ENCODE measurements at places on chromosomes 1 and 21.

DNA sequence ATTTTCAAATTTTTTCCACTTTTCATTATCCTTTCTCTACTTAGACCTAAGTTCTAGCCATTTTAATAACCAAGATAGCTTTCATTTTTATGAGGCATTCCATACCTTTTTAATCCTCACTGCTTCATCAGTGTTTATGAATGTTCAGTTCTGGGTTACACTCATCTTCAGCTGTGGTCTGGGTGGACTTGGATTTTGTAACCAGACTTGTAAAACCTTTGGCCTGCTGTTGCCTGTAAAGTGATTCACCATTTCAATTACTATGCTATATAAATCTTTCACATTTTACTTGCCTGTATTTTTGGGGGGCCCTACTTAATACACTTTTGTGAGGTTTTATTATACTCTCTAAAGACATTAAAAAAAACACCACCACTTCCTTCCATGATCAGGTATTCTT lies 46.2 kb downstream of the USP25 start:
- DNase-seq: no peak

- no peak for DNase-seq
Observed at GRCh38 chr1:1275836-1276235, 2.2 kb upstream of the UBE2J2 start.

GRCh38 chr1:58434607-58435006 lies 111.9 kb downstream of the OMA1 start:
- no peak for DNase-seq

DNA sequence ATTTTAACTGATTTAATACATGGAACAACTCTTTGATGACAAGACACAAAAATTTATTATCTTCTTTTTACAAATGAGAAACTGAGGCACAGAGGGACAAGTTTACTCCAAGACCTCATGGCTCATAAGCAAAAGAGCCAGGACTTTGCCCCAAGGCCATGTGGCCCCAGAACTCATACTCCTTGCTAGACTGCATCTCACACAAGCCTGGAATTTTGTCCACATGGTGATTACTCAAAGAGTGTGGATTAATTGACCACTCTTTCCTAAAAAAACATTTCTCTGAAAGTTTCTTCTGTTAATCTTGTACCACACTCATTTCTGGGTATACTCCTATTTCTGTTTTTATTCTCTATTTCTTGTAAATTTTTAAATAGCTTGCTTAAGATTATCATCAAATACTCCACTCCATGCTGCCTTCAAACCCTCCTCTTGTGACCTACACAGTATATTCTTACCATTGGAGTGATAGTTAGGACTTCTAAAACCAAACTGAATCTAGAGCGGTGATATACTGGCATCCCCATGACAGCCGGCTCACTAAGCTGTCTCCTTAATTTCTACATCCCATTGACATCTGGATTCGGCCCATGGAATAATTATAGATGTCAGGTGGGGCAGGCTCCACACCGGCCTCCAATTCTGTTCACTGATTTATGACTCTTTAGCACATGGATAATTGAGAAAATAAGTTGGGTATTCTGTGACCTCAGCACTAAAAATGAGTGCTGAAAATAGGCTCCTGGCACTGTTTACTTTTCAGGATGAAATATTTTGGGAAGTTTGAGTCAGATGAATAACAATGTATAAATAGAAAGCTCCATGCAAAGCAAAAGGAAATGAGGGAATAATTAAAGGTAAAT lies 16.1 kb downstream of the RGS4 start:
- no peak for DNase-seq

DNA sequence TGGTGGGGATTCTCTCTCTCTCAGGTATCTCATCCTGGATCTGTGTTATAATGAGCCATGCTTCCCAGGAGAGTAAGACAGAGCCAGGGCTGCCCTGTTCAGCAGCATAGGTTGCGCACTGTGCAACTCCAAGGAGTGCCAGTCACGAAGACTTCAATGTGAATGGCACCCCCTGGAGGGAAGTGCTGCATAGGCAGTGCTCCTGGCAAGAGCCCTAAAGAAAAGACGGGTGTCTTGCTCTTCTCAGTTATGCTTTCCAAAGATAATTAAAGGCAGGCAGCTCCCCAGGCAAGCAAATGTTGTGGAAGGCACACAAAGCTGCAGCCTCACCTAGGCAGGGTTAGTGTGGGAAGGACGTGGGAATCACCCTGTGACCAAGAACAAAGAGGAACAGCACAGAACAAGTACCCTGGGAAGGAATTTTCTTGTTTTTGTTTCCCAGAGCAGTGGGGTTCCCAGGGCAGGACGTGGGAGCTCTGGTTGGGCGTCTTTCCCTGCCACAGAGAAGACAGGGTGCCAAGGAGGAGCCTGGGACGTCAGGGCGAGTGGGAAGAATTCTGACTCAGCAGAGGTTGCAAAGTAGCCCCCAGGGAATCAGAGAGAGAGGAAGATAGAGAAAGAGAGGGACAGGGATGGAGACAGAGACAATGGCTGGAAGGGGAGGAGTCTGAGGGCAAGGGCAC lies 120.9 kb downstream of the KCNN3 start:
- DNase-seq: peak; percentile 42

GRCh38 chr1:170063109-170063826 lies 11.2 kb downstream of the KIFAP3 start:
- no peak for DNase-seq

DNA sequence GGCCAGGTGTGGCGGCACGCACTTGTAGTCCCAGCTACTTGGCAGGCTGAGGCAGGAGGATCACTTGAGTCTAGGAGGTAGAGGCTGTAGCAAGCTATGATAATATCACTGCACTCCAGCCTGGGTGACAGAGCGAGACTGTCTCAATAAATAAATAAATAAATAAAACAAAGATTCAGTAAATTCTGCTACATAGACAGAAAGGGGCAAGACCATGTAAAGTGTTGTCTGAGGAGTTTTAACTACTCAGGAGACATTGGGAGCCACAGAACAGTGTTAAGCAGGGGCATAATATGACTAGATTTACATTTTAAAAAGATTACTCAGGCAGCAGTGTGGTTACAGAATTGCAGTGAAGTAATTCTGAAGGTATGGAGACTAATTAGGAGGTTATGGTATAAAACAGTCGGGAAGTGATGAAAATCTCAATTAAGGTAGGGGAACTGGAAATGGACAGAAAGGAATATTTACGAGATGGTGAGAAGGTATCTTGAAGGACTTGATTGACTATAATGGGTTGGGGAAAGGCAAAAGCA lies 94.7 kb downstream of the ATP1B1 start:
- DNase-seq: no peak

DNA sequence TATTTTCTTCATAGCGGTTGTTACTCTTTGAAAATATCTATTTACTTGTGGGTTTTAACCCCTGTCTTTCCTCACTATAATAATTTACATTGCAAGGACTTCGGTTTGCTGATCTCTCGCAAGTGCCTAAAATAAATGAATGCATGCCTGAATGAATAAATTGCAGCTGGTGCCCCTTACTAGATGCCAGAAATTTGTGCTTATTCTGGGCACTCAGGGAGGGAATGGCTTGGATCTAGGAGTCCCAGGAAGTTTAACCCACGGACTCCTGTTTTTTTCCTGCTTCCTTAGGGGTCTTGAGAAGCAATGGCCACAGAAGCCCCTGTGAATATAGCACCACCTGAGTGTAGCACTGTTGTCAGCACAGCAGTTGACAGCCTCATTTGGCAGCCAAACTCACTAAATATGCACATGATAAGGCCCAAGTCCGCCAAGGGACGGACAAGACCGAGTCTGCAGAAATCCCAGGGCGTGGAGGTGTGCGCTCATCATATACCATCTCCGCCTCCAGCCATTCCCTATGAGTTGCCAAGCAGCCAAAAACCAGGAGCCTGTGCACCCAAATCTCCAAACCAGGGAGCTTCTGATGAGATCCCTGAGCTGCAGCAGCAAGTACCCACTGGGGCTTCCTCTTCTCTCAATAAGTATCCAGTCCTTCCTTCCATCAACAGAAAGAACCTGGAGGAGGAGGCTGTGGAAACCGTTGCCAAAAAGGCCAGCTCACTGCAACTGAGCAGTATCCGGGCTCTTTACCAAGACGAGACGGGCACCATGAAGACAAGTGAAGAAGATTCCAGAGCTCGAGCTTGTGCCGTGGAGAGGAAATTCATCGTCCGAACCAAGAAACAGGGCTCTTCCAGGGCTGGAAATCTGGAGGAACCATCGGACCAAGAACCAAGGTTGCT lies 4.2 kb upstream of the PLA2G2C start:
- DNase-seq: no peak

DNA sequence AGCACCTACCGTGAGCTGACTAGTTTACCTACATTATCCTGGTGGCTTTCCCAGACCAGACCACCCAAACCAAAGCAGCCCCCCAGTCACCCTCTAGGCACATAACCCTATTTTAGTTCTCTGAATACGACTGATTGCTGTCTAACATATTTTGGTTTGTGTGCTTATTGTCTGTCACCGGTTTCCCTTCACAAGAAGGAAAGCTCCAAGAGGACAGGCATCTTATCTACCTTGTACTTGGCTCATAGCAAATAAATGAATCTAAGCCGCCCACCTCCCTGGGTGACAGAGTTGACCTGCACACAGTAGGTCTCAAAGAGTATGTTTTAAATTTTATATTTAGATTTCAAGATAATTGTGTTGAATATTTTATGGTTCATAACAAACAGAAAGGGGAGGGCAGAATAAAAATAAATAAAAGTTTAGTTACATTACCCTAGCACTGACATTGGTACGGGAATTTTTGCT lies 904 bp upstream of the PRDX6 start:
- no peak for DNase-seq

DNA sequence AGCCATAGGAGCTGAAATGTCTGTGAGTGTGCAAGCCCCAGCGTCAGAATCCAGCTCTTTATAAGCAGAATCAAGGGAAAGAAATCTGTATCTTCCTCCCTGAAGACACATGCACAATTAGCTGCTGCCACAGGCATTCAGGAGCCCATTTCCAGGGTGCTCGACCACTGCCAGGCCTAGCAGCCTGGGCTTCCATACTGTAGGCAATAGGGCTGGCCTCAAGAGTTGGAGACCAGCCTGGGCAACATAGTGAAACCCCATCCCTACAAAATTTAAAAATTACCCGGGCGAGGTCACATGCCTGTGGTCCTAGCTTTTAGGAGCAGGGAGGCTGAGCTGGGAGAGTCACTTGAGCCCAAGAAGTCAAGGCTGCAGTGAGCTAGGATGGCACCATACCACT lies 41.0 kb downstream of the NEK2 start:
- DNase-seq: no peak

DNA sequence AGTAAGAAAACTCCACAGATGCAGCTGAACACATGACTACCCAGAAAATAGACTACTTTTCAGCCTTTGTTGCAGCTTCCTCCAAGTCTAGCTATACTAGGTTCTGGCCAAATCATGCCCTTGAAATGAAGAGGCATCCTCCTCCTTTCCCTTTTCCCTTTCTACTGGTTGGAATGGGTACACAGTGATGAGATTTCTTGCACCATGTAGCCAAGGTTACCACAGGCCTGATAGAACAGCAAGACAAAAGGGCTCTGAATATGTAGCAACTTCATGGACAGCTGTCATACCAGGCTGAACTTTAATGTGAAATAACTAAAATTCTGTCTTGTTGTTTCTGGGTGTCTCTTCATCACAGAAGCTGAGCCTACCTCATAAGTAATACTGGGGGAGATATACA lies 146.5 kb downstream of the PDE4B start:
- DNase-seq: no peak

- DNase-seq: no peak
Observed at GRCh38 chr1:117106478-117106877, 15.1 kb downstream of the TRIM45 start.

GRCh38 chr1:230385930-230386329 lies 40.2 kb downstream of the PGBD5 start:
- no peak for DNase-seq

DNA sequence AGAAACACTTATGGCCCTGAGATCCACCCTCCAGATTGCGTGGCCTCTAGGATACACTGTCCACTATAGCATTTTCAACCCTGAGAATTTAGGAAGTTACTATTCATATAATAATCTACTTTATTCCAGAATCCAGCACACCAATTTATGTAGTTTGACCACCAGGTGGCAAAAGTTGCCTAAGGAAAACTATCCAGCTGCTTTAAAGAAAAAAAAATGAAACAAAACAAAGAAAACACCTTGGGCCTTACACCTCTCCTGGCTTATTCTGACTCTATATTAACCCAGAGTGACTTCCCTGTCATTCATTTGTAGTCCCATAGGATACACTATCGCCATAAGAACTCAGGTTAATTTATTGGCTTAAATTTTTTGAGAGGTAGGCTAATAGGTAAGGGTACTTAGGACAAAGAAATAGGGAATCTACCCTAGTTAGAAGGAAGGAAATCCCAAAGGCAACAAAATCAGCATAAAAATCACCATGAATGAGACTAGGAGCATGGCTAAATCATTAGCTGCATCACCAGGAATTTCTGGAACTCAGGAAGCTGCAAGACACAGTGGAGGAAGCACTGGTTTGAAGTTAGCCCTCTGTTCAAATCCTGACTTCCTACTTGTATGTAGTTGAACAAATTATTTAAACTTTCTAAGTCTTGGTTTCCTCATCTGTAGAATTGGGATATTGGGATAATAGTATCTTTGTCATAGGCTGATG lies 107.5 kb downstream of the SPAG17 start:
- peak; percentile 29 for DNase-seq

- DNase-seq: no peak
Observed at GRCh38 chr1:246367041-246367440, 140.0 kb downstream of the SMYD3 start.

- DNase-seq: no peak
Observed at GRCh38 chr21:35512346-35512745, 463.2 kb upstream of the RUNX1 start.

DNA sequence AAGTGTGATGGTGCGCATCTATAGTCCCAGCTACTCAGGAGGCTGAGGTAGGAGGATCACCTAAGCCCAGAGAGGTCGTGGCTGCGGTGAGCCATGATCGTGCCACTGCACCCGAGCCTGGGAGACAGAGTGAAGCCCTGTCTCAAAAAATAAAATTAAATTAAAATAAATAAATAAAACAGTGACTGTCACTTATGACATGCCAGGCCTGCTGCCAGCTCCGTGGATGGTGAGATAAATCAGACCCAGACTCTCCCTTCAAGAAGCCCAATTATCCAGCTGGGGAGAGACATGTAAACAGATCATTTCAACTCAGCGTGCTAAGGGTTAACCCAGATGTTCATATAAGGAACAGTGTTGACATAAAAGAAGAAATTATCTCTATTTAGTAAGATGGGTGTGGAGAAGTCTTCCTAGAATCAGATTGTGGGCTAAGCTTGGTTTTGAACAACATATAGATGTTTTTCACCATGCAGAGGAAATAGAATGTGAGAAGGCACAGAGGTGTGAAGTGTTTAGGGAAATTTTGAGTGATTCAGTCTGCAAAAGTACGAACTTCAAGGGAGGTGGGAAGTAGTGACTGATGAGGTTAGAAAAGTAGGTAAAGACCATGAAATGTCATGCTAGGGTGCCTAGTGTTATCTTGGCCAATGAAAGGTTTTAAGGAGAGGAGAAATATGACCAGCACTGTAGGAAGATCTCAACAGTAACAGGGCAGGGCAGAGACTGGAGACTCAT lies 18.3 kb downstream of the YARS1 start:
- DNase-seq: no peak
